T-helper 17 cell (primary cell): ENCODE measurements at places on chromosomes 5 and 9.

DNA sequence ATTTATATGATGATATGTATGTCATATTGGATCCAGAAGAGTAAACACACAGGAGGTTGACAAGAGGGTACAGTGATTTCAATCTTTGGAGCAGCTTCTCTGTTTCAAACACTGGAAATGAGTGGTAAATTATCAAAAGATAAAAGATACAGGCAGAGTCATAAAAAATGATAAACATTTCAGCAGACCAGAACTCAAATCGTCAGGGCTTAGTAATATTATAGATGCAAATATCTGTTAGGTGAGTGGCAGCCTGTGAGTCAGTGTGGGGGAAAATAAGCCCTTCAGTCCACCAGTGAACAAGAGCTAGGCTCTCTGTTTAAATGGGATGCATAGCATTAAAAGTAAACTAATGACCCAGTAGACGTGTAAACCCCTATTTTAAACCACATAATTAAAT lies 1378.1 kb downstream of the EFNA5 start:
- DNase-seq = no peak

- DNase-seq = no peak
These were observed 4.9 kb upstream of the EHMT1 start for GRCh38 chr9:137613738-137614523.

- no peak for DNase-seq
These were observed 44.5 kb downstream of the PLPP7 start for GRCh38 chr9:131333771-131334628.

DNA sequence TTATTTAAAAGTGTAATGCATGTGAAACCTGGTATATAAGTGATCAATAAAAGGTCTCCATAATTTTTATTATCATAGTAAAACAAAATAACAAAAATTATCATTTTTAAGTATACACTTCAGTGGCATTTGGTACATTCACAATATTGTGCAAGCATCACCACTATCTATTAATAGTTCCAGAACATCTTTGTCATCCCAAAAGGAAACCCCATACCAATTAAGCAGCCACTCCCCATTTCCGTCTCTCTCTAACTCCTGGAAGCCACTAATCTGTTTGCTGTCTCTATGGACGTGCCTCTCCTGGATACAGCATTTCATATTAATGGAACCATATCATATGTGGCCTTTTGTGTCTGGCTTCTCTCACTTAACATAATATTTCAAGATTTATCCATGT lies 7.6 kb downstream of the OLFML2A start:
- DNase-seq = no peak
